ENCODE measurements at places on chromosomes 16 and 17.

GRCh38 chr17:42365136-42365535, 23.1 kb downstream of the STAT3 start:
- DNase-seq: no peak

DNA sequence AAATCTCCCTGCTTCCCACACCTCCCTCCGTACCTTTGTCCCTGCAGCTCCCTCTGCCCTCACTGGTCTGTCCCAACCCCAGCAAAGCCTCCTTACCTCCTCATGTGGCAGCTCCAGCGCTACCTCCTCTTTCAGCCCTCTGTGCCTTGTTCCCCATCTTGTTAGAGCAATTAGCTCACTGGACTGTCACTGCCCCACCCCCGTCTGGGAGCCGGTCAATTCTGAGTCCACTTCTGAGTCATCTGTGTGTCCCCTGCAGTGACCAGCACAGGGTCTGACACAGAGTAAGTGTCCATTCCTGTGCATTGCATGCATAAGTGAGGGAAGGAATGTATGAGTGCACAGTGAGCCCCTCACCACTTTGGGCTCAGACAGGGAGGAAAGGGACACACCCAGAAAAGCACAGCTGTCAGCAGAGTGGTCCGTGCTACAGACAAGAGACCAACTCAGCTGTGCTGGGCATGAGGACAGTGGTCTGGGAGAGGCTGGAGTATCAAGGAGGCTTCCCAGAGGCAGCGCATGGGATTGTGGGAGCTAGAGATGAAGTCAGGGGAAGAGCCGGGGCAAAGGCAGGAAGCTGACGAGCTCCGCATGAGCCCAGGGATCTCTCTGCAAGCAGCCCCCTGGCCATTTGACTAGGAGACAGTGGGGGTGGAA, 45.9 kb downstream of the PITPNM3 start:
- DNase-seq: no peak

GRCh38 chr17:81245024-81245664, 6.0 kb downstream of the NDUFAF8 start:
- DNase-seq: no peak

GRCh38 chr17:54372069-54372749, 528.4 kb upstream of the TOM1L1 start:
- no peak for DNase-seq

DNA sequence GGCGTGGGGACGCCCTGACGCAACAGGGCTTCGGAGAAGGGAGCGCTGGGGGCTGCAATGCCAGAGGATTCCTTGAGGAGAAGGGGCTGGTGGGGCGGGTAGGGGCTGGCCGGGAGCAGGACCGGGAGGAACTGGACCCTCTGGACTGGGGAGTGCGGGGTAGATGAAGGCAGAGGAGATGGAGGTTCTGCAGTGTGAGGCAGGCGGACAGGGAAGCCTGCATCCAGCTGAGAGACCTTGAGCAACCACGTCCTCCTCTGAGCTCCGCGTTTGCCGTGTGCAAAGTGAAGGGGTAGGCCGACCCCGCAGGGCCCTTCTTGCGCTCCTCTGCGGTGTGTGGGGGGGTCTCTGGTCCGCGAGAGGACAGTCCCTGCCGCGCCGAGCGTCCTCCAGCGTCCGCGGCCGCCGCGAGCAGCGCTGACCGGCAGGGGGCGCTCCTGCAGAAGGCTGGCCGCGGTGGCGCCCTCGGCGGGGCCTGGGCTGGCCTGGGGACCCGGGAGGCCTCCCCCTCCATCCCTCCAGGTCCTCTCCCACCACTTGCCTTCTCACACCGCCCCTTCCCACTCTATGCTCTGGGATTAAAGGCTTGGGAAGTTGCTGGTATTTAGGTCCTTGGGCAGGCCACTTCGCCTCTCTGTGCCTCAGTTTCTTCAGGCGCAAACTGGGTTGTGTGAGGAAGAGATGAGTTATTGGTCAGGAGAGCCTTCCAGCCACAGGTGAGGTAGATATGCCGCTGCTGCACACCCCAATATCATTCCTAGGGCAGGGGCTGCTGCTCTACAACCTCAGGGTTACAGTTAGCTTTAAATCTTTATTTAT, 9.6 kb upstream of the WNT9B start:
- peak; percentile 68 for DNase-seq

- DNase-seq: no peak
Measured at GRCh38 chr16:69160192-69160591, 26.8 kb upstream of the SNTB2 start.

DNA sequence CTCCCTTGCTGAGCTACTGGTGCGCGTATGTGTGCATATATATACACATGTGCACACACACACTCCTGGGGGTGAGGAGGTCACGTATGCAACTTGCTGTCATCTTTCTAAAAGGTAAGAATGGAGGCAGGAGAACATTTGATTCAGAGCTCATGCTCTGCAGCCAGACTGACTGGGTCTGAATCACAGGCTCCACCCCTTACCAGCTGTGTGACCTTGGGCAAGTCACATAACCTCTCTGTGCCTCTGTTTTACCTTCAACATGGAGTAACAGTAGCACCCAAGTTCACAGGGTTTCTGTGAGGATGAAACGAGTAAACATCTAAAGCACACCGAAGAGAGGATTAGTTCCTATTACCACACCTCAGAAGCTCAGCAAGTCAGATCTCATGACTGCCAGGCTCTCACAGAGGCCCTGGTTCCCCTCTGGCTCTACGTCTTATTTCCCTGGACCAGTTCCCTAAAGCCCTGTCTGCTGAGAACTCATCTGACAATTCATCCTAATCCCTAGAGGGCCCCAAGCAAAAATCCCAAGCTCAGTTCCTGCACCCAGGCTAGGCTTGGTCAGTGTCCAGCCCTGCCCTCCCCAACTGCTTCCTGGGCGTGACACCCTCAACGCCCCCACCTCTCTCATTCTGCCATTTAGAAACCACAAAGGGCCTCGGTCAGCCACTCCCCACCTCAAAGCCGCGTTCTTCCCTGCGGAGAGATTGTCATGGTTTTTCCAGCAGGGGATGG, 28.7 kb downstream of the ABR start:
- no peak for DNase-seq

DNA sequence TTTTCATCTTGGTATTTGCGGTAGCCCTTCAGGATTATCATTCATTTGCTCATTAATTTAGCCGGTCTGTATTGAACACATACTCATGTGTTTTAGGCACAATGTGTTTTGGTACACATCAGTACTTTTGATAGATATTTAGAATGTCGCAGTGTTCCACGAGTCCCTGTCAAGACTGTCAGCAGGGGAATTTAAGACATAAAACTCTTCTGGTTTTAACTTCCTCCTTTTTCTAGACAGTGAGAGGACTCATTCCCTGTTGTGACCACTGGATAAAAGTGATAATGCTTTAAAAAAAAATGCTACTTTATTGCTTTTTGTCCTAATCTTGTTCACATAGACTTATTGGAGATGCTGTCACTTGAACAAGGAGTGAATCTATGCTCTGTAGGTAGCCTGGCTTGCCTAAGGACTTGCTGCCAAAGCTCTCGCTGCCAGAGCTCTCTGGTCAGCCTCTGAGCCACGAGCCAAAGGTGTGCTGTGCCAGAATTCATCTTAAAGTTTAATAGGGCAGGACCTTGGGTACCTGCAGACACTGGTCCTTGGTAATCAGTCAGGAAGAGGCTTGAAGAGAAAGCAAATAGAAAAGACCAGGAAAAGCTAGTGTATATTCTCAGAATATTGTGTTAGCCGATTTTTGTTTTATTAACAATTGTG, 5.4 kb downstream of the DCAF7 start:
- no peak for DNase-seq

DNA sequence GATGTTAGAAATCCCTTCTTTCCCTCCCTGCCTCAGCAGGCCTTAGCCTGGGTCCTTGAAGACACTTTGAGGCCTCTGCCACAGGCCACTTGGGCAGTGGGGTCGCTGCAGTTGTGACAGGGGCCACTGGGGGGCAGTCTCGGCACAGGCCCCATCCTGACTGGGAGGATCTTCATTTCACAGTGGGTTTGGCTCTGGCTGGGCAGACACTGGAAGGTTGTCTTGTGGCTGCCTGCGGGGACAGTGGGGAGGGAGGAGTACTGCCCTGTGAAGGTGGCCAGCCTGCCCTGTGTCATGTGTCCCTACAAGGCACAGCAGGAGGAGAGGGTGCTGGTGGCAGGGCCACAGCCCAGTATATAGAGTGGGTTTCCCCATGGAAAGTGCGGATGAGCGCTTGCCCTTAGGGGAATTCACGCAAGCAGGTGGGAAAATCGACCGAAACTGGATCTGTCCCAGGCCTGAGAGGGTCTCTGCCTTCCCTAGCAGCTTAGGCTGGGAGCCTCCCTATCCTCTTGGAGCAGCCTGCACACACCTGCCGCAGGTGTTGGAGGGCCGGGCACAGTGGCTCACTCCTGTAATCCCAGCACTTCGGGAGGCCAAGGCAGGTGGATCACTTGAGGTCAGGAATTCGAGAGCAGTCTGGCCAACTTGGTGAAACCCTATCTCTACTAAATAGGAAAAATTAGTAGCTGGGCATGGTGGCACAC, 28.8 kb downstream of the GINS2 start:
- peak; percentile 80 for DNase-seq

- no peak for DNase-seq
Measured at GRCh38 chr16:11470676-11471415, 115.9 kb downstream of the LITAF start.

- DNase-seq: peak; percentile 70
Measured at GRCh38 chr16:74601126-74601871, 5.6 kb downstream of the GLG1 start.

- DNase-seq: peak; percentile 60
Measured at GRCh38 chr17:50199803-50200456, 1.5 kb downstream of the COL1A1 start.

DNA sequence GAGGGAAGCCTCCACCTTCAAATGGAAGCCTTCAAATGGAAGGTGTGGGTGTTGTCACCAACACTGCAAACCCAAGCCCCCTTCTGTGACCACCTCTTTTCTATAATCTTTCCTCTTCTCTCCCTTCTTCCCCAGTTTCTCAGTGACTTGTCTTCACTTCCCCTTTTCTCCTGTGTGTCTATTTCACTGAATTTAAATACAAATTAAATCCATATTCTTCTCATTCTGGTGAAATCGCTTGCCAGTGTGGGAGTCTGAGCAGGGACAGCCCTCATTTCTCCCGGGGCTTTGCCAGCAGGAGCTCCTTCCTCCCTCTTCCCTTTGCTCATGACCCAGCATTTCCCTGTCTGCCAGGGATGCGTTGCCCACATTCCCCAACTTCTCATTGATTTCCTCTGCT, 6.4 kb upstream of the ITGAX start:
- no peak for DNase-seq

DNA sequence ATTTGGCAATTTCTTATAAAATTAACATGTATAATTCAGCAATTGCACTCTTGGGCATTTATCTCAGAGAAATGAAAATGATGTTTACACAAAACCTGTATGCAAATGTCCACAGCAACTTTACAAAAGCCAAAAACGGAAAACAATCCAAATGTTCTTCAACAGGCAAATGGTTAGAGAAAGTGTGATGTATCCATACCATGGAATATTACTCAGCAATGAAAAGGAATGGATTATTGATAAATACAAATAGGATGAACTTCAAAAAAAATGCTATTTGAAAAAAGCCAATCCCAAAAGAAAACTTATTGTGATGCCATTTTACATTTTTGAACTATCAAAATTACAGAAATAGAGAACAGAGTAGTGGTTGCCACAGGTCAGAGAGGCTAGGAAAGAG, 37.2 kb upstream of the ABCA10 start:
- DNase-seq: no peak

DNA sequence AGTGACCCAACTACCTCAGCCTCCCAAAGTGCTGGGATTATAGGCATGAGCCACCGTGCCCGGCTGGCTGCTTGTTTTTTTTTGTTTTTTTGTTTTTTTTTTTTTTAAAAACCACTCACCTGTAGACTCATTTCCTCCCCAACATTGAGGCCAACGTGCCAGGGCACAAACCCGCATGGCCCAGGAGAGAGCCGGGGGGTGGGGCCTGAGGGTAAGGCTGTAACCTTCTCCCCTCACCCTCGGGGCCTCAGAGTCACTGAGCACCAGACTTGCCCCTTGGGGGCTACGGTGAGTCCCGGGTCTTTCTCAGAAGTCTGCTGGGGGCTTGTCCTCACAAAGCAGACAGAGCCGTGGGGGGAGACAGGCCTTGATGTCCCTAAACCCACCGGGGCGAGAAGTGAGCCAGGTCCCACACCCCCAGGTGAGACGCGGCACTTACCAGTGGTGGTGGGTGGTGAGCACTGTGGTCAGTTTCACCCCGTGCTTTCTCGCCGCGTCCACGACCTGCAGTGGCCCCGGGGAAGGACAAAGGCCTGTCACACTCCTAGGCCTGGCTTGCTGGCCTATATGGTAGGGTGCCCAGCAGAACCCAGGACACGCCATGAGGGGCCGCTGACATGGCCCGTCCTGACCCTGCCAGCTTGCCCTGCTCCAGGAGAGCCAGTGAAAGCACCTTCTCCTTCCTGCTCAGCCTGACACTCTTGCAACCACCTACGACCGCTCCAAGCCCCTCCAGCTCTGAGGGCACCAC, 4.6 kb downstream of the HAGH start:
- no peak for DNase-seq

DNA sequence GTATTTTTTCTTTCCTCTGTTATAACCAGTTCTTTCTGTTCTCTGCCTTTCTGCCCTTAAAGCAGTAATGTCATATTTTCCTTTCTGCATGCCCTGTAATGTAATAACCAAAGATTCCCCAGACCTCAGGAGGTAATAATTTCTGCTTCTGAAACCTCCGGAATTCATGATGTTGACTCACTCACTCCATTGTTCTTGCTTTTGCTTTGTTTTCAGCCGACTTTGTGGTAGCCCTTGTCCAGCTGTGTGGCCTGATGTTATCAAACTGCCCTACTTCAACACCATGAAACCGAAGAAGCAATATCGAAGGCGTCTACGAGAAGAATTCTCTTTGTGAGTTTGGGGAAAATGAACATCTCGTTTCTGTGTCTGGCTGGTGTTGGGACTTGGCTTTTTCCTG, 55.9 kb downstream of the CDK12 start:
- no peak for DNase-seq

DNA sequence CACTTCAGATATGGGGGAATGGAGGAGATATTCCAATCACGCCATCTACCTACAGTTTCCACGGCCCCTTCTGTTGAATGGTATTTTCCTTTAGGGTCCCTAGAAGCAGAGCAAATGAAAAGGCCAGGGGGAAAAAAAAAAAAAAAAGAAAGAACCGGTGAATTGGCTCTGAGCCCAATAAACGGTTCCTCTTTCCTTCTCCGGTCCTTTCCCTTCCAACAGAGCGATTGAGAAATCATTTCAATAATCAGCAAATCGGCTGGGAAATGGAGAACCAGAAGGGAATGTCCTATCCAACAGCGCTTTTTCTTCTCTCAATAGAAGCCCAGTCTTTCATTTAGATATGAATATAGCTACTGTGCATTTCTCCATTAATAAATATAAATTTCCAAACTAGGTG, 26.8 kb upstream of the HOXB13 start:
- DNase-seq: no peak

DNA sequence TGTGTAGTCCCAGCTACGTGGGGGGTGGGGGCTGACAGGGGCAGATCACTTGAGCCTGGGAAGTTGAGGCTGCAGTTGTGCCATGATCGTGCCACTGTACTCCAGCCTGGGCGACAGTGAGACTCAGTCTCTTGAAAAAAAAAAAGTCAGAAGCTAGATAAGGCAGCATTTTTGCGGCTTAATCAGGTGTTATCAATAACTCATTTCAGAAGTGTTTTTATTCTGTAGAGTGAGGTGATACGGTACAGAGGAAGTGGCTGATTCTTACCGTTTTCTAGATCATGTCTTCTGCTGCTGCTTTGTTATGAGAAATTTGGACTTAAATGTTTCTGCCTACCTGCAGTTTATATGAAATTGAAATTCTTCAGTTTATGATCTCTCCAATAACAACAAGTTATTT, 18.6 kb downstream of the ZC3H18 start:
- no peak for DNase-seq
